ENCODE measurements at places on chromosomes 1 and 21. TPM values are rescaled to one million over a fixed set of nuclear protein-coding genes. Genes with fewer than 3 reads are reported as not detected.

Gene RPTN
- not detected for total RNA-seq

DNA sequence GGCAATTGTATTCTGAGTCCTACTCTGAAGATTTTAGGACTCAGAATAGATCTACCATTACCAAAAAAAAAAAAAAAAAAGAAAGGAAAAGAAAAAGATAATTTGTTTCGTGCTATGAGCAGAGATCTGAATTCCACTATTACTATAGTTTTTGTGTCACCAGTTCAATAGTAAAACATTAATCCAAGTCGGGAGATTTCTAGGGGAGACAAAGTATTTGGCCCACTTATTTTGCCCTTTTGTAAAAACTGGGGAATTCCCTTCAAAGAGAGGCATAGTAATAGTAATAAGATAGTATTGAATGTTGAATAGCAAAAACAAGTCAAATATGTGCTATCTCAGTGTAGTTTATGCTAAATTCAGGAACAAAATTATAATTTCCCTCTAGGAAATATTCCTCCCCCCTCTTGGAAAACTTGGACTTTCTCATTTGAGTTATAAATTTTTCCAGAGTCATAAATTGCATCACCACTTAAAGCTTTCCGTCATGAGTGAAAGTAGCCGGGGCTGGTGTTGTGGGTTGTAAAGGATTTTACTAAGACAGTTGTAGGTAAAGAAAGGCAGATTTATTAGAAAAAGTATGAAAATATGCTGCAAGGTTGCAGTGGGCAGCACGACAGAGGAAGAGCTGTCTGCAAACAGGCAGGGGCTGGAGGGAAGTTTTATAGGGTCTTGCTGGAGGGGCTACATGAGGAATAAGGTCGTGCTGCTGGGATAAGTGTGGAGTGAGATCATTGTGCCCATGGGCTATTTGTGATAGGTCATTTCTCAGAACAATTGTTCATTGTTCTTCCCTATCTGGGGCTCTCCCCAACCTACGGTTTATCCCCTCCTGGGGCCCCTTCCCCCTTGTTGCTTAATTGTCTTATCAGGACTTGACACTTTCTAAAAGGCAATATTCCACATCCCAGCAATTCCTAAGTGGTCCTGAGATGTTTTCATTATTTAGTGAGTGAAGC is 1009.9 kb downstream of the PLA2G4A start:
- DNase-seq: no peak

- DNase-seq: no peak
Observed at GRCh38 chr1:234460652-234461051, 18.3 kb downstream of the TARBP1 start.

GRCh38 chr1:226736001-226736907 is 2.8 kb downstream of the ITPKB start:
- DNase-seq: no peak

GRCh38 chr1:15344800-15345704 is 64.6 kb upstream of the EFHD2 start:
- DNase-seq: peak; percentile 35

- no peak for DNase-seq
Observed at GRCh38 chr1:2523191-2523890, 3.1 kb downstream of the PANK4 start.

- peak; percentile 75 for DNase-seq
Observed at GRCh38 chr1:67831850-67832513, 1.3 kb downstream of the GNG12 start.
